NCI-H2107 (cell line): ENCODE measurements at places on chromosomes 5 and 9.
A peak's percentile ranks its signal among the peaks of the same experiment; 100 is the strongest.

DNA sequence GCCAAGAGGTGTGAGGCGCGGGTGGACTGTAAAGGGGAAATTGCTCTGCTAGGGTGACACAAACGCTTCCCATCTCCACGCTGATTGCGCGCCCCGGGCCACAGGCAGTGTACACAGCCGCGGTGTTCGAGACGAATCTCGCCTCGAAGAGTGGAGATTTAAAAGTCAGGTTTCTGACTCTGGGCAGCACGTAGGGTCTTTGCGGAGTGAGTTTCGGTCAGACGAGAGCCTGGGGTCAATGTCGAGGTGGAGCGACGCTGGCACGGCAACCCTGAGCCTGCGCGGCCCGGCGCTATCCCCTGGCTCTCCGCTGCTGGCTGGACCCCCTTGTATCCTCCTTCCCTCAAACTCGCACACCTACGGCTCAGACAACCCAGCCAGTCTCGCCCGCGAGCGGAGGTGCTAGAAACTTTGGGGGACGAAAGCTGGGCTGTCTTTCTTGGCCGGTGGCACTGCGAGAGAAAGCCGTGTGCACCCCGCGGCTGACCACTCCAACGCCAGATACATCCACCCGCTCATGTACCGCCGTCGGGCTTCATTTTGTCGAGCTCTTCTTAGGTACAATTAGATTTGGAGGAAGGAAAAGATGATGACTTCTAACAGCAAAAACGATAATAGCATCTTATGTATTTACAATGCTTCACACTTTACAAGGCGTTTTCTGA is 5.4 kb upstream of the FOXB2 start:
- DNase-seq: no peak

GRCh38 chr9:113530942-113531341 is 67.4 kb downstream of the RGS3 start:
- no peak for DNase-seq

DNA sequence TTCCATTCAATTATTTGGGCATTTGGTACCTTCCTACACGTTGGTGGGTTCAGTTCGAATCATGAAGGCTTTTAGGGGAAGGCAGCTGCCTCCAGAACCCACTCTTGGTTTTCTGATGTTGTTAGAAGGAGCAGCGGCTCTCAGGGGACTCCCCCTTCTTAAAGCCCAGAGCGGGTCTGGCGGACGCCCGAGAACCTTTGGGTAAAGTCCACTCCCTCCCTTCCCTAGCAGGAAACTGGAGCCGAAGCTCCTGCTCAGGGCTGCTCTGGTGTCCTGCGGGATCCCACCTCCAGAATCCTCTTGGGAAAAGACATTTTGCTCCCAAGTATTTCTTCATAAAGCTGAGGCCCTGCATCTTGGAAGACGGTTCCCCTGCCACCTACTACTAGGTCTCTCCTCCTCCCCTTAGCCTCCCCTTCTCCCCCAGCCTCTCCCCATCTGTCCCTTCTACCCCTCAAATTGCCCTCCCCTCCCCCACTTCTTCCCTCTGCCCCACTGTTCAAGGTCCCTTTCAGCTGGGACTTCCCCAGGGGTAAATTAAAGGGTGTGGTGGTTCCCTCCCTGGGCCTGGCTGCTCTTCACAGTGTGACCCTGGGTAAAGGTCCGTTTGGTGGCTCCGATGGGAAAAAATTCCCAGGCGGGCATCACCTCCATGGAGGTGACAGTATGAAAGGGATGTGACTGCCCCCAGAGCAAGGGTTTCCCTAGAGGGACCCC is 9.3 kb downstream of the IRX4 start:
- no peak for DNase-seq

- DNase-seq: no peak
Observed at GRCh38 chr9:5854063-5854790, 21.3 kb upstream of the ERMP1 start.

GRCh38 chr9:73459817-73460216 is 308.2 kb downstream of the ANXA1 start:
- no peak for DNase-seq

DNA sequence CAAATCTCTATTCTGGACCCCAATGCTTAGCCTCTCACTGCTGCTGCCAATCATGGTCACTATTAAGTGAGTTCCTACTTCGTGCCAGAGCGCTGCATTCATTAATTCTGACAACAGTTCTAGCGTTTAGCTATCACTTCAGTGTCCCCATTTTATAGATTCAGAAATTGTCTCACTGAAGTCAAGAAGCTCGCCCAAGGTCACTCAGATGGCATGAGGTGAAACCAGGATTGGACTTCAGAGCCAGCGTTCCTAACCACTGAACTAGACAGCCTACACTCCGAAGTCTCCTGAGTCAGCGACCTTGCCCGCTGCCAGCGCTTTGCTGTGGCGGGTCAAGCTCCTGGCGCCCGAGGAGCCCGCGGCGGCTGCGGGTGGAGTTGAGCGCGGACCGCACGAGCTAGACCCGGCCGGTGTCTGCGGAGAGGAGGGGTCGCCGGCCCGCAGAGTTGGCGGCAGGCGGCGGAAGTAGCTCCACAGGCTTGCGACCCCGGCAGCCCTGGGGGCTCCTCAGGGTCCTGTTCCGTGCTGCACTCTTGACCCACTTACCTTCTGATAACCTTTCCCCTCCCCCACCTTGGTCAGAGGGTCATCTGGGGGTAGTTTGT is 2.1 kb upstream of the GABRB2 start:
- no peak for DNase-seq

- DNase-seq: no peak
Observed at GRCh38 chr5:33457126-33457525, 16.4 kb downstream of the TARS1 start.

- no peak for DNase-seq
Observed at GRCh38 chr5:145557345-145557744, 277.8 kb downstream of the PRELID2 start.

DNA sequence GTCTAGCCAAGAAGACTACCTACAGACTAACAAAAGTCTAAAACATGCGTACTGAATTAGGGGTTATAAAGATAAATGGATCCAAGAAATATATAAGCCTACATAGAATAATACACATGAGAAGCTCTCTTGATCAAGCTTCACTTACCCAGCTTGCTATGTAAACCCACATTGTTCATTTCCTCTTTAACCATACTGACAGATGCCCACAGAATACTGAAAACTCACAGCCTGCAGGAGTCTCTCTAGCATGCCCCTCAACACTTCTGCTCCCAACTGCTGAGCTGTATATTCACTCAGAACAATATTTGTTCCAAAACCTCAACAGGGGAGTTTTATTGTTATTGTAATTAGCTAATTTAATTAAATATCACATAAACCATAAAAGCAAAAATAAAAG is 52.4 kb downstream of the RFX3 start:
- DNase-seq: no peak

DNA sequence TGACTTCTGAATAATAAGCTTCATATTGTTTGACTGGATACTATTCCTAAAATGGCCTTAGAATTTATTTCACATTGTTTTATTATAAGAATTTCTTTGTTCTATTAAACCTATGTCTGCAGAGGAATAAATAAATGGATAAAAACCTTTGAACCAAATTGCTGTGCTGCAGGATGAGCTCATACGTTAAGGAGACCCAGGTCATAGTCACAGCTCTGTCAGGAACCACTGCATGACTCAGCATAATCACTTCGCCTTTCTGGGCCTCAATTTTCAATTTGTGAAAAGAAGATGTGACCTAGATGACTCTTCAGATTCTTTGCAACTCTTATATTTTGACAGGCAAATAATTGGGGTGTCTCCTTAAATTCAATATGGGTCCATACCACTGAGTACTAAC is 36.7 kb upstream of the HMHB1 start:
- no peak for DNase-seq

- no peak for DNase-seq
Observed at GRCh38 chr5:26388976-26389375, 649.4 kb downstream of the CDH9 start.

DNA sequence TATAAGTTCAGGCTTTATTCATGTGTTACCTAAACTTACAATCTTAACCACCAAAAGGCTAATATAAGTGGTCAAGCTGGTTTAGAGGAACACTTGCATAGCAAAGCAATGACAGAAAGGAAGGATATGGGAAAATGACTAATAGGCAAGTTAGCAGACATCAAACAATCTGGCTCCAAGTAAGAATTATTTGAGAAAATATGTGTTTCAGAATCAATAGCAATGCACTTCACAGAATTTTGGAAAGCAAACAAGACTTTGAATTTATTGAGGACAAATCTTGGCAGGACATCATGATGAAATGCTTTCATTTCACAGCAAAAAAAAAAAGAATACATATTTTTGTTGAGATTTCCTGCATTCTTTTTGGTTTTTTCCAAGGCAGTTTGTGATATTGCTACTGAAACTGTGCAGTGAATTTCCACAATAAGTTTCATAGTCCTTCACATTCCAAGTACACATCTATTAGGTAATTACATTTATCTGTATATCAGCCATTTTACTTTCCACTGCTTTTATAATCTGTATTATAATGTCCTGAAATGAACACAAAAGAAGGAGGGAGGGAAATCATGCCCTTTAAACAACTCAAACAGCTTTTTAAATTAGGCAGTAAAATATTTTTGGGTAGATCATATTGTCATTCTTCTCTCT is 417.9 kb downstream of the NR2F1-AS1 start:
- DNase-seq: no peak

GRCh38 chr5:84191281-84191680 is 193.4 kb downstream of the EDIL3 start:
- no peak for DNase-seq

DNA sequence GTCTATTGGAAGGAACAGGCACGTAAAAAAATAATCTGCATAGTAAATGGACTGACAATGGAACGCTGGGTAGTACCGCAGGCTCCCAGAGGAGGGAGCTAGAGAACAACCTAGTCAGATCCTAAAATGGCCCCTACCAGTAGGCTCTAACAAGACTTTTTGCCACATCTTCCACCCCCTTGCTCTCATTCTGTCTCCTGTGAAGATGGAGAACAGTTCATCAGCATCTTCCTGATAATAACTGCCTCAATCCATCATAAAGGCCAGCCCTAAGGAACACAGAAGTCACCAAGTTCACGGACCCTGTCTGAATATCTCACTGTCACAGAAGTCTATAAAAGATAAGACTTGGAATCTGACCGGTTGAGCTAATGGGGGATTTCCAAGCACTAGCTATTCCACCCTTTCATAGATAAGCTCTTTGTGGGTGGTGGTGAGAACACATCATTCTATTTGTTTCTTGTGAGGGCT is 133.4 kb downstream of the SLC1A3 start:
- peak; percentile 50 for DNase-seq

DNA sequence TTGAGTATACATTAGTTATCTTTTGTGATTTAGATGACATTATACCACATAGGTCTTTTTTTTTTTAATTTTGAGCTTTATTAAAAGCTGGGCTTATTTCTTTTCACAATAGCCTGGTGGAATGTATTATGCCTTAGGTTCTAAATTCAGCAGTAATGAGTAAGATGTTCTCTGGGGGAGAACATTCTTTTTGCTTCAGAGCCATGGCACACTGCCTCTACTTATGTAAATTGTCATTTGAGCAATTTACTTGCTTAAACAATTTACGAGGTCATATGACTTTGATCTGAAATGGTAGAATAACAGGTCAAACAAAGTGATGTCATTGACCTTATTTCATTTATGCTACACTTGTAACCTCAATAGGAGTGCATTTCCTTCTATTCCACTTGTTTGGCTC is 154.2 kb downstream of the FOCAD start:
- no peak for DNase-seq

DNA sequence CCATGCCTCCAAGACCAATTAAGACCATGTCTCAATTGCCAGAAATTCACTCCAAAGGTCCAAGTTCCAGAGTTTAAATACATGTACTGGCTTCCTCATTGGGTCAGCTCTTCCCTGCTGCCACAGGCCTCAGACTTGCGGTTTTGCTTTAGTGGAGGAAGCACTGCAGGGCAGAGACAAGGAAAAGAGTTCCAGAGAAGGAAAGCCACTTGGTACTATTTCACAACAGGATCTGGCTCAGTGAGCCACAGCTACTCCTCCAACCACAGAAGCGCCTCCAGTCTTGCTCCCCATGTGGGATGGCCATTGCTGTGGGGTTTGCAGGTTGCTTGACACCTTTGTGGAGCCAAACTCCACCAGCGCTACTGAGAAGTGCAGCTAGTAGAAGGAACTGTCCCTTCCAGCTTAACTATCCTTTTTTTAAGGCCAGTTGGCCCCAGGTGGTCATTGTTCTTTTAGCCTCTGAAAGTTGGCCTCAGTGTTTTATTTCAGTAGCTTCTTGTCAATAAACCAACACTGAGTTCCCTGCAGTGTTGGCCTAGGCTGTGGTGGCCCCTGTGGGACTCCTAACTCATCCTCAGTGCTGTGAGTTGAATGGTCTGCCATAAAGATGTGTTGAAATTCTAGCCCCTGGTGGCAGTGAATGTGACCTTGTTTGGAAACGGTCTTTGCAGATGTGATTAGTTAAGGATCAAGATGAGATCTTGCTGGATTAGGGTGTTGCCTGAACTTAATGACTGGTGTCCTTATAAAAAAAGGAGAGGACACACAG is 93.7 kb upstream of the DAP start:
- DNase-seq: no peak

- no peak for DNase-seq
Observed at GRCh38 chr9:134144801-134145200, 8.9 kb downstream of the WDR5 start.

DNA sequence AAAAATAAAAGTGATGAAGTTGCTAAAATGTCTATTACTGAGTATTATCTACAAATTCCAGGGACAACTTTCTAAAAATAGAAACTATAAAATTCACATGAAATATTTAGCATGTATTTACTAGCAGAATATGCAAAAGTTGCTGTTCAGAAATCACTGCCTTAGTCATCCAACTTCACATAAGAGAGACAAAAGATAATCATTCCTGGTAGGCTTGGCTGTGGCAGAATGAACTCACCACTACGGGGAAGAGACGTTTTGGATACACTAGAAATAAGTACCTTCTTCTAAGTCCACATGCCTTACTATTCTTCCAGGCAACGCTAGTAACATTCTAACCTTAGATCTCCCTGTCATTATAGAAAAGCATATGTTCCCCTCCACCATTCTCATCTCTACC is 272.2 kb downstream of the BNC2 start:
- DNase-seq: no peak

DNA sequence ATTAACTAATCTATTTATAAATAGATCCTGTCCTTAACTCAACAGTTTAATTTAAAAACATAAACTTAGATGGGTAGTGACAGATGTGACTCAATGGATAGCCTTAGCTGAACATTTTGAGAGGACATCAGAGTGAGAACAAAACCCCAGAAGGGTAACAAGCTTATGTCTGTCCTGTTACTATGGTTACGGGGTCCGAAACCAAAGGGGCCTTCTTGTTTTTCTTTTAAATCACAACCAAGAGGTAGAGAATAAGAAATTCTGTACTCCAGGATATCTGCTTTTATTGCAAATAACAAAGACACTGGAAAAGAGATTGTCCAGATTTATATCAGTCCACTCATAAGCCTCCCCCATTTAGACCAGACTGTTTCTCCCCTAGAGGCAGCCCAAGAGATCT is 612.1 kb downstream of the MTRR start:
- DNase-seq: no peak

- no peak for DNase-seq
Observed at GRCh38 chr5:6289239-6289638, 89.1 kb downstream of the MED10 start.

- no peak for DNase-seq
Observed at GRCh38 chr9:108724652-108725051, 131.1 kb downstream of the ACTL7B start.
